Stimulated activated CD4-positive, alpha-beta T cell treated with anti-CD3 and anti-CD28 coated beads, Interleukin-15, amount 100 ng/mL, for 48 hours (primary cell): ENCODE measurements at places on chromosomes 1 and 21.

DNA sequence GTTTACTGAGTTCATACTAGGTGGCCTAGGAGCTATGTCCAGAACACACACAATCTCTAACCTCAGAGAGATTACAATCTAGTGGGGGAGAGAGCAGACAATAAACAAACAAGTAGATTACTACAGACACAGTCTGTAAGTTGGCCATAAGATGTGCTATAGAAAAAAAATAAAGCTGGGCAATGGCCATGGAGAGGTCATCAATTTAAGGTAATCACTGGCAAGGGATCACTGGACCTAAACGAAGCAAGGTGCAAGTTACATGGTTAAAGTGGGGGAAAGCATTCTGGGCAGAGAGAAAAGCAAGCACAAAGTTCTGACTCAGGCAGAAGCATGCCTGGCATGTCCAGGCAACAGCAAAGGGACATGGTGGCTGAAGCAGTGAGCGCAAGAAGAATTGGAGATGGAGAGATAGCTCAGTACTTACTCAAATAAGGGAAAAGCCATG is 147.0 kb downstream of the RERE start:
- DNase-seq, result no peak

- peak; percentile 76 for DNase-seq
These were observed 20.0 kb downstream of the MEF2D start for GRCh38 chr1:156480411-156481192.

DNA sequence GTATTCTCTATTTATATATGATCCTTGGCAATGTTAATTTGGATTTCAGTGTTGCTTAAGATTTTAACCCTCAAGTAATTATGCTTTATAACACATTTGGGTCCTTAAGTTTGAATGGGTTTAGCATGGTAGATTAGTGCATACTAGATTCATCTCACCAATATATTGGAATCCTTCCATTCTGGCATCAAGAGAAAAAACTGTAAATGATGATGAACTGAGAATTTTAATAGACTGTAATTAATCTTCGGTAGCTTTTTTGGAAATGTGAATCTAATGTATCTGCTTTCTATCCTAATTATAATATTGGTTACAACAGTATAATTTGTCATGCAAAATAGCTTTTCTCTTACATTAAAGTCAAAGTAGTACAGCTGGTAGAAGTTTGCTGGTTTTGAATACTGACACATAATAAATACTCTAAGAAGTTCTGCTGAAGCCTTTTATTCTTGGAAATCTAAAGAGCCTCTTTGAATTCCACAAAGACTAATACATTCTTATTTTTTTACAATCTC is 279.8 kb downstream of the AMY1C start:
- no peak for DNase-seq

DNA sequence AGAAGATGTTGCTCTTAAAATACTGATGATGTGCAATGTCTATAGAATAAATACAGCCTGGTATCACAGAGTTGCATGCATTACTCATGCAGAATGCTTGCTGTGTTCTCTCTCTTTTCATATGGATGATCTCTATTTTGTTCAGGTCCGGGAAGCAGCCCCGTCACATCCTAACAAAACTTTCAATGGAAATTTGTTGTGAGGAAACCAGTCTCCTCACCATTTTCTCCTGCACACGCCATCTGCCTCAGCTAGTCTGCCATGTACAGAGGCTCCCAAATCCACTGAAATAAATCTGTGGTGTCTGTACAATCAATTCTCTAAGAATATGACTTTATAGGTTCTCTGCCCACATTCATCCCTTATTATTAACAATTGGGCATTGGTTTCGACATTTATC is 42.4 kb downstream of the DAB1 start:
- no peak for DNase-seq

GRCh38 chr1:12272770-12273169 is 42.9 kb downstream of the VPS13D start:
- DNase-seq, result no peak

DNA sequence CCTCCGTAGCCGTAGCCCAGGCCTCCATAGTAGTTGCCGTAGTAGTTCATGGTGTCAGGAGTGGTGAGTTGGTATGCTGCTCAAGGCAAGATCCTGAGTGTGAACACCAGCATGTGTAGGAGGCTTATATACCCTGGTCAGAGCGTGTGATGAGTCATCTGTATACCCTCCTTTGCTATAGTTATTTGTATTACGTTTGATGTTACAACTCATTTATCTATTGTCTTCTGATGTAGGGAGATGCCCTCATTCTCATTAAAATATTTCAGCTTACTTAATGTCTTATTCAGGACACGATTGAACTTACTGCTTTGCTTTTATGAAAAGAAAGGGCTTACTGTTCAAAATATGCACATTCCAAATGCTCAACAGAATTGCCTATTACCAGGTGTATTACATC is at the start of gene KRTAP19-5:
KRTAP19-5 (minus strand) TSS at position 101 of the 400 bp plus-strand sequence; CDS start at position 50, 51 bp downstream.
- no peak for DNase-seq

DNA sequence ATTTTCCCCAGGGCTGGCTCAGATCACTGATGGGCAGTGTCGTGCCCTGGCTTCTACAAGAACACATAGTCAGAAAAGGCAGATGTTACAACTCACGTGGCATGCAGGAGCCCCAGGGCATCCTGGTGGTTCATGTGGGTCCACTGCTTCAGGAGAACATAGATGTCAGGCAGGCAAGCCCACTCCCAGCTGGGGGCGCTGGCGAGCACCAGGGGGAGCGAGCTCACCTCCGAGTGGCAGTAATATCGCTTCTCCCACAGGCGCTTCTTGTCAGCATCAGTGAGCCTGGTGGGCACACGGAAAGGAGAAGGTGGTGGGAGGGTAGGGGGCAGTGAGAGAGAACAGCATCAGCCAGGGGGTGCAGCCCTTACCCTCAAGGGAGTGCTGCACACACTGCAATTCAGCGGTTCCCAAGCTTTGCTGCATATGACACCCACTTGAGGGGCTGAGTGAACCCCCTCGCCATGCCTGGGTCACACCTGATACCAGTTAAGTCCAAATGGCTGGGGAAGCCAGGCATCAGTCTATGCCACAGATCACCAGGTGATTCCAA is 34.3 kb upstream of the PPP1R15B start:
- DNase-seq, result peak; percentile 51

- no peak for DNase-seq
These were observed 5.3 kb downstream of the PRDM16 start for GRCh38 chr1:3074297-3074741.

DNA sequence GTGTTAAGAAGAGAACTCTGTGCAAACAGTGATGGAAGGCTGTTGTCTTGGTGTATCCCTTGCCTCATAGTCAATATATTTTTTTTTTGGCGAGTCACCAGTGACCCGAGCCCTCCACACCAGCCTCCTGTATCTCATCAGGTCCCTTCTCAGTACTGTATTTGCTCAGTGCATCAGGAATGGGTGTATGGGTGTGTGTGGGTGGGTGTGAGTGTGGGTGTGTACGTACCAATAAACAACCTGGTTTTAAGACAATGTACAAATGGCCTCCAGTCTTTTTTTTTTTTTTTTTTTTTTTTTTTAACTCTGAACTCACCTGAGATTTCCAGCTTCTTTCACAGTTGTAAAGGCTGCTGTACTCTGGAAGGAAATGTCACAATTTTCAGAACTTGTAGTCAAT is 7.3 kb downstream of the MYOG start:
- DNase-seq, result no peak

GRCh38 chr1:162663086-162663485 is 30.8 kb downstream of the DDR2 start:
- DNase-seq, result no peak

- no peak for DNase-seq
These were observed 15.4 kb downstream of the CCDC17 start for GRCh38 chr1:45608175-45609156.

GRCh38 chr1:221829327-221830015 is 87.6 kb upstream of the DUSP10 start:
- peak; percentile 50 for DNase-seq

DNA sequence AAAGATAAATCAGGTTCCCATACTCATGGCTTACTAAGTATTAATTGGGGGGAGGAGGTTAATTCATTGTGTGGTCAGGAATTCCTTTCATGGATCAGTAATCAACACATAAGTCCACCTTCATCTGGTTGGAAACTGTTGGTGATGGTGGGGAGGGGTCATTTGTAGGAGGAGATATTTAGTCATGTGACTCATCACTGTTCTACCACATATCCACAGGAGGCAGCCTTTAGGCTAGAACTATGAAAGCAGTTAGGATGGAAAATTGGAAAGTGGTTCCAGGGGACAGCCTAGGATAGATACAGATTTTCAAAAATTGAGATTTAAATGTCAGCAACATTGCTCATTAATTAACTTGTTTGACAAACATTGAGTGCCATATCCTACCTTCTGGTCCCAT is 122.8 kb upstream of the PAXBP1 start:
- no peak for DNase-seq

DNA sequence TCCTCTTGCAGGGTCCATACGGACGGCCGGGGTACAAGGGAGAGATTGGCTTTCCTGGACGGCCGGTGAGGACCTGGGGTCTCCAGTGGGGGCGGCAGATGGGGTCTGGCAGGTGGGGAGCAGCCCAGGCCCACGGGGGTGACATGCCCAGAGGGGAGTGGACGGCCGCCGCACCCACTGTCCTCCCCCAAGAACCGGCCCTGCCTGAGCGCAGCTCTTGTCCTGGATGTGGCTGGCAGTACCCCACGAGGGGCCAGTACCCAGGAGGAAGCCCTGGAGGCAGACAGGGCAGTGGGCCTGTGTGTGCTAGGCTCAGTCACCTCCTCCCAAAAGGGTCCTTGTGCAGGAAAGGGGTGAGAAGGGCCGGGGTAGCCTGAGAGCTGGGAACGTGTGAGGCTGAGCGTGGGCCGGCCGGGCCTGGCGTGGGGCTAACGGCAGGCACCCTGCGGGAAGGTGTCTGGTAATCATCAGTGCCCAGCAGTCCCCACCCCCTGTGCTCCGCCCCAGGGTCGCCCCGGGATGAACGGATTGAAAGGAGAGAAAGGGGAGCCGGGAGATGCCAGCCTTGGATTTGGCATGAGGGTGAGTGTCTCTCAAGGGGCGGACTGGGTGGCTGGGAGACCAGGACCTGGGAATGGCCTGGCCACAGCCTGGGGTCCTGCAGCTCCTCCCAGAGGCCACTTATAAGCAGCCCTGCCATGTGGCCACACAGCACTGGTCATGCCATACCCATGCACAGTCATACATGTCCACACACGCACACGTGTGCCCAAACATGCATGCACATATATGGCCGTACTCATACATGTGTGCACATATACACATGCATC is 47.2 kb downstream of the SLC19A1 start:
- no peak for DNase-seq

- no peak for DNase-seq
These were observed 129.9 kb downstream of the LHX8 start for GRCh38 chr1:75264112-75264511.
